ENCODE measurements at places on chromosomes 1 and 21.

DNA sequence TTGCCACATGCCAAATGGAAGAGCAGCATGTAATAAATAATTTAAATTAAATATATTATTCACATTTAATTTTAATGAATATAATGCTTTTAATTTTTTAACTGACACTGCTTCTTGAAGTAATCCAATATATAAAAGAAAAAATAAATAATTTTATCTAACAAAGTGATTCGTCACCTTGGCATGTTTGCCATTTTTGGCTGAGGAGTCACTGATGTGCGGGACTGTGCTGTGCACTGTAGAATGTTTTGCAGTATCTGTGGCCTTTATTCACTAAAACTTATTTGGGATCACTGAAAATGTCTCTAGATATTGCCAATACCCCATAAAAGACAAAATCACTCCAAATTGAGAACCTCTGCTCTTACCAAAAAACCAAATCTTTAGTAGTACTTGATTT, 807.8 kb downstream of the BRINP3 start:
- DNase-seq: no peak

DNA sequence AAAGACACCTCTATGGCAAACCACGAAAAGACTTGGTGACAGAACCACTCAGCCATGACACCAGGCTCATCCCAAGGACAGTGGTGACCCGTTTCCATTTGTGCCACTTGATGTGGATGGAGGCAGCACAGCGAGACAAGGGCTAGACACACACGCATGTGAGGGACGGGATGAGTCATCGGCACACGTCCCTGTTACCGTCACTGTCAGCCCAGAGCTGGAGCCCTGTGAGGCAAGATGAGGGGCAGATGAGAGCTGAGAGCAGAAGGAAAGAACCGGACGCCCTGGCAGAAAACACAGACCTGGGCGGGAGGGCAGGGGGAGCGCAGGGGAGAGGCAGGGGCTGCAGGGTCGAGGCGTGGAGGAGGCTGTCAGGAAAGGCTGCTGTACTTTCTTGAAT, 57.8 kb downstream of the SIK1 start:
- DNase-seq: no peak

- DNase-seq: no peak
These were observed 40.9 kb downstream of the CLSTN1 start for GRCh38 chr1:9782897-9783296.

DNA sequence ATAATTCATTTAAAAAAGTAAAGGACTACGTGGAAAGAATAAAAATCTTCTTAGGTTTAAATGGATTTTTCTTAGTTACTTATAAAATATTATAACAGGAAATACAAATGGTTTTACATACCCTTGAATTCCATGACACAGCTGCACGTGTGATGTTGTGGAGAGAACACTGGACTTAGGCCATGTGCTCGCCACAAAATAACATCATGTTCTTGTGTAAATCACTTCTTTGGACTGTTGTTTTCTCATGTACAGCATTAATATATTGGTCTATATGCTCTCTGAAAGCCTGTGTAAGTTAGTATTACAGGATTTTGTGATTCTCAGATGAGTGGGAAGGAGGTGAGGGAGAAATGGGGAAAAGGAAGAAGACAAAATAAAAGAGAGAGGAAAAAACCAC, 228.2 kb downstream of the DNM3 start:
- no peak for DNase-seq

DNA sequence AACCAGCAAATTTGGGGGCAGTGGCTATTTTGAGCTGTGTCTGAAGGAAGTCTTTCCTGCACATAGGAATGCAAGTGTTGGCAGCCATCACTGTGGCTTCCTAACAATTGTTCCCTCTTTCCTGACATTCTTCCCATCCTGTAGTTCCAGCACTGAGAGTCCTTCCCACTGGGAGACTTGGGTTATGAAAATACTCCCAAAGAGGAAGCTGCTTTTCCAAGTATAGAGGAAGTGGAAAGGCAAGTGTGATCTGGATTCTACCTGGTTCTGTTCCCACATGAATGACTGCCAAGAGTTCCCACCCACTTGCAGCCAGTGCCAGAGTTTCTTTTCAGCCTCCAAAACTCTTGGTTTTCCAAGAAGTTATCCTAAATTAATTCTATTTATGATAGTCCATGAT, 98.5 kb upstream of the CD53 start:
- no peak for DNase-seq

DNA sequence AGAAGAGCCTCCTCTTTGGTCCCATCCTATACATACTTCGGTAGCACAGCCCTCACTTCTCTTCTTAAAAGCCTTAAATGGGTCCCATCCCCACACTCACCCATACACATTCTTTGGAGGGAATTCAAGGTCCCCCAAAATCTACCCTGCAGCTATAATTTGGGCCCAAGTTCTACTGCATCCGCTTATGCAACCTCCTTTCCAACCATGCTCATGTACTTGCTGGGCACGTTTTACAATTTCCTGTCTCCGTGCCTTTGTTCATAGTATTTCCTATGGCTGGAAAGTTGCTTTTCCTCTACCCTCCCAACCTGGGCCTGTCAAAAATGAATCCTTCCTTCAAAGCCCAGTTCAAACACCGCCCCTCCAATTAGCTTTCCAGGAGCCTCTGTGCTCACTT, 99.7 kb downstream of the SLC45A1 start:
- no peak for DNase-seq

DNA sequence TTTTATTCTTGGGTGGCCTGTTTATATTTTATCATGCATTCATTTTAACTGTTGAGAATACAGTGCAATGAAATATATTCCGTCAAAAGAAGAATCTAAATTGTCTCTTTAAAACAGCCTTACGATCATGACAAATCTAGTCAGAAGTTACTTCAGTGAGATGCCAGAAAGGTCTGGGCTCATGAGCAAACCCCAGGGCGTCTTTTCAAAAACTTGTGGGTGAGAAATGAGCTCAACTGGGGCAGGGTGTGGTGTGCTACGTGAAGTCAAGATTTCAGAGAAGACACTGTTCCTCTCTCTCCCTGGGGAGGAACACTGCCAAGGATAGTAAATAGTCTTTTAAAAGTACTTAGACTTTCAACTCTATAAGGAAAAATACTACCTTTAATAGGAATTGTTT, 13.4 kb upstream of the UAP1 start:
- no peak for DNase-seq

DNA sequence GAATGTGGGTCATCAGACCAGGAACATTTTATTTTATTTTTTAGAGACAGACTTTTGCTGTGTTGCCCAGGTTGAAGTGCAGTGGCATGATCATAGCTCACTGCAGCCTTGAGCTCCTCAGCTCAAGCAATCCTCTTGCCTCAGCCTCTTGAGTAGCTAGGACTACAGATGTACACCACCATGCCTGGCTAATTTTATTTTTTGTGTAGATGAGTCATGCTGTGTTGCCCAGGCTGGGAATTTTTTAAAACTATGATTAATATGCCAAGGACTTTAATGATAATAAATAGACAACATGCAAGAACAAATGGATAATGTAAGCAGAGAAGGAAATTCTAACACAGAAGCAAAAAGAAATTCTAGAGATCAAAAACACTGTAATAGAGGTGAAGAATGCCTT, 142.4 kb downstream of the AK5 start:
- no peak for DNase-seq

DNA sequence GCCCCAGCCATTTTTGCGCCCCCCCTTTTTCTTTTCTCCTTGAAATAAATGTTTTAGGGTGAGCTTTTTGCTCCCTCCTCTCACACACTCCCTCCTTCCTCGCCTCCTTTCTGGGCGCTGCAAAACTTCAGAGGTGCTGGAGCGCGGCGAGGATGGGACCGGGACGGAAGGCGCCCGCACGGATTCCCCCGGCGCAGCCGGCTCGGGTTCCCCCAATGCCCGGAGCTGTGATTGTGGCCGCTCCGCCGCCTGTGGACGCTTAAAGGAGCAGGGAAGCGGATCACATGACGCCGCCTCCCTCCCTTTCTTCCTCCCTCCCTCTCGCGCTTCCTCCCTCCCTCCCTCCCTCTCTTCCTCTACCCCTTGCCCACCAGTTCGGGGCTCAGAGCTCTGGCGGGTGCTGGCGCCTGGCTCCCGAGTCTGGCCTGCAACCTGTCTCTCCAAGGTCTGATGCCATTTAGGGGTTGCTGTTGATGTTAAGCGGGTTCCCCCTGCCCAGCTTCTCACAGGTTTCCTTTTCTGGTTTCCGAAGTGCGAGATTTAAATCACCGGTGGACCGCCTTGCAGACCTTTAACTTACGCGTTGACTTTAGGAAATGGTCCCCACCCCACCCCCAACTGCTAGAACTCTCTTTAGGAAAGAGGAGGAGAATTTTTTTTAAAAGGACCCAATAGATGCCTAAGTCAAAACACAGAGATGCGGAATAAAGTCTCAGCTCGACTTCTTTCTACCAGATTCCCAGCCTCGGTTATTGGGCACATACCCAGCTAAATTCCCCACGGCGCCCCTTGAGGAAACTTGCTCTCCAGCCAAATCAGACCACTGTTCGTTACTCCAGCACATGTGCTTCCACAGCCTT, at the start of gene WLS:
TSS of gene WLS (minus strand) at position 235 of the 860 bp plus-strand sequence. CDS start at position 11, 224 bp downstream.
- DNase-seq: no peak

All from effector CD4-positive, alpha-beta T cell (primary cell).